Cardiac fibroblast (primary cell): ENCODE measurements at places on chromosomes 12 and 14.

GRCh38 chr14:102885737-102886447, 36.6 kb upstream of the AMN start:
- DNase-seq = no peak

DNA sequence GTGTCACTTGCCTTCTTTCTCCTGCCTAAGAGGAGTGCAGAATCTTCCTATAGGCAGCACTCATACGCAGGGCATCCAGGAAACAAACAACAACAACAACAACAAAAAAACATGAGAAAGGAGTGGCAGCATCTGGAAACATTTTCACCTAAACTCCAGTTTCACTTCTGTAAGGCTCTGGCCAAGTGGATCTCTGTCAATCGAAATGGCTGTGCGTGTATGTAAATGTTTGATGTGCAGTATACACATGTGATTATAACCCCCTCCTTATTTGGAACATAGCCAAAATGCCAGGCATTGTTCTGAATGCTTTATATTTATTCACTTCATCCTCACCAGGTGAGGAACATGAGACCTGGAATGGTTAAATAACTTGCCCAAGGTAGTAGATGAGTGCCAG, 76.8 kb downstream of the COX16 start:
- no peak for DNase-seq

GRCh38 chr12:1830981-1831963, 10.9 kb downstream of the LRTM2 start:
- DNase-seq = peak; percentile 50

- no peak for DNase-seq
Observed at GRCh38 chr12:85059594-85059993, 23.4 kb downstream of the LRRIQ1 start.

GRCh38 chr12:115975411-115975810, 302.1 kb downstream of the MED13L start:
- DNase-seq = no peak

DNA sequence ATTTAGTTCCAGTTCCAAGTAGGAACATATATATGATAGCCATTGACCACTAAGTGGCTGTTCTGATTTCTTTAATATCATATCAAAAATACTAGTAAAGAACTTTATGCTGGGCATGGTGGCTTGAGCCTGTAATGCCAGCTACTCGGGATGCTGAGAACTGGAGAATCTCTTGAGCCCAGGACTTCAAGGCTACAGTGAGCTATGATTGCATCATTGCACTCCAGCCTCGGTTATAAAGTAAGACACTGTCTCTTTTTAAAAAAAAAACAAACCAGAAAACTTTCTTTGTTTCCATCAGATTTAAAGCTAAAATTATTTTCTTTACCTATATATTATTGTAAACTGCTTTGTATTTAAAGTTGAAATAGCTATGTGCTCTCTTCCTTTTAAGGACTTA, 127.0 kb downstream of the SCAF11 start:
- no peak for DNase-seq

DNA sequence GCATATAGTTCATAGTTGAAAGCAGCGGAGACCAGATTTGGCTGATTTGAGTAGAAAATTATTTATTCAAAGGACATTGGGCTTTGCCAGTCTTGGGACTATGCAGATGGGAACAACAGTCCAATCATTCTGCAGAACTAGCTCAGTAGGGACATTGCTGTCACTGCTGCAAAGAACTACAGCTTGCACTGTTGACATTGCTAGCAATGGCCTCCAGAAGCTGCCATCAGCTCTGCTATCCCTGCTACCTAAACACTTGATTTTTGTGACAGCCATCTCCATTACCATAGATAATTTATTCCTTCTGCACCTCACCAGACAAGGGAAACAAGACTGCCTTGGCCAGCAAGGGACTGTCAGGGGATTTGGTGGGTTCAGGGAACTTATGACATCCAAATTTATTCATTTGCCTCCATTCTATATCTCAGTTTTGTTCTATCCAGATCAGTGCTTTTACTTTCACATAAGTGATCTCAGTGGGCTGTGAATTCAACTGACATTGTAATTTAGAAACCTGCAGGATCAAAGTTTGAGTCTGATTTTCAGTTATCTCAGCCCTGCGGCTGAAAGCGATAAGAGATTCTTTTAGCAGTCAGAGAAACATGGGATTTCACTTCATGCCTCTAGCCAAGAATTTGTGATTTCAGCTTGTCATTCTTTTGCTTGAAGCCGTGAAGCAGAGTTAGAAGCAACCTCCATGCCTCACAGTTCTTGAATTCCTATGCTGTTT, 136.7 kb upstream of the FBXO33 start:
- no peak for DNase-seq

DNA sequence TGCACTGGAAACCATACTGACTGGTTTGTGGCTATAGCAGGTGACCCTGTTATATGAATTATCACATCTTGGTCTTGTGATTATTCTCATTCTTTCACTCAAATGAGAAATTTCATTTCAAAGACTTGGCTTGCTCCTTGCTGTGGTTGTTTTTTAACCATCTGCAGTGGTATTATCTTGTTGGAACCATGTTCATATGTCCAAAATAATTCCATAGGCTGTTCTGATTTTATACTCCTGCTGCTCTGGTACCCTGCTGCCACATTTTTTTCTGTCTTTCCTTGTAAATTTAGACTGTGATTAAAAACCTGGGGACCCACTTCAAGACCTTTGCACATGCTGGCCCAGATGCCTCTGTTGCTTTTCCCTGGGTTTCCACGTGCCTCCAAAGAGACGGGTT, 190.2 kb downstream of the TMEM117 start:
- DNase-seq = no peak

DNA sequence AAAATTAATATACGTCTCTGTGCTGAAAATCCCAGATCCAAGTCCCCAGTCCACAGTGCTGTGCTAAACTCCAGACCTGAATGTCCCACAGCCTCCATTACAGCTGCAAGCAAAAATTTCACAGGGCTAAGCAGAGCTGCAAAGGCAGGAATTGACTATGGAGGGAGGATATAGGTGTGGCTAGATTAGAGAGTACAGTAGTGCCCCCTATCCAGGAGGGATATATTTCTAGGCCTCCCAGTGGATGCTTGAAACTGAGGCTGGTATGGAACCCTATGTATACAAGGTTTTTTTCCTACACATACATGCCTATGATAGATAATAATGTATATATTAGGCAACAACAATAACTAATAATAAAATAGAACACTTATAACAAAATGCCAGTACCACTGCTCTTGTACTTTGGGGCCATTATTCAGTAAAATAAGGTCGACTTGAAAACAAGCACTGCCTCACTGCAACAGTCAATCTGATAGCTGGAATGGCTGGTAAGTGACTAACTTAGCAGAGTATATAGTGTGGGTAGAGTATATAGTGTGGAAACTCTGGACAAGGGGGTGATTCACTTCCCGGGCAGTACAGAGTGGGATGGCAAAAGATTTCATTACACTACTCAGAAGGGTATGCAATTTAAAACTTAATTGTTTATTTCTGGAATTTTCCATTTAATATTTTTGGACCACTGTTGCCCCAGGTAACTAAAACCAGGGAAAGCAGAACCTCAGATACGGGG, 82.7 kb downstream of the C14orf132 start:
- DNase-seq = peak; percentile 44

- peak; percentile 16 for DNase-seq
Observed at GRCh38 chr14:63573581-63573980, 30.4 kb upstream of the PPP2R5E start.

GRCh38 chr14:24137529-24138395, 1.8 kb downstream of the PSME1 start:
- no peak for DNase-seq

GRCh38 chr12:23221926-23222325, 597.0 kb downstream of the ETNK1 start:
- DNase-seq = no peak

DNA sequence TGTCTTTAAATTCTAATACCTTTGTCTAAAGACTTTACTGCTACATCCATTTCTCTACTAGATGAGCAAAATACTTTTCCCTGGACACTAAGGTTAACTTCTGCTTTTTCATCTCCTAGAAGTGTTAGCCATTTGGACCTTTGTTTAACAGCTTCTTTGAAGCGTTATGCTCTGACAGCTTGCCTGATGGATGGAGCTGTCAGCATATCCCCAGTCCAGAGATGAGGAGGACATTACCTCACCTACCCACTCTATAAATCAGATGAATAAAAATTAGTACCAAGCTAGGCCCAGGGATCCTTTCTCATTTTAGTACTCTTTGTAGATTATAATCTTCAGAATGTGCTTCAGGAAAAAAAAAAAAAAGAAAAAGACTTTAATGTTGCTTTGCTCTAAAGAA, 222.7 kb downstream of the PELI2 start:
- DNase-seq = no peak

- DNase-seq = no peak
Observed at GRCh38 chr14:84622357-84622756, 907.6 kb upstream of the FLRT2 start.

DNA sequence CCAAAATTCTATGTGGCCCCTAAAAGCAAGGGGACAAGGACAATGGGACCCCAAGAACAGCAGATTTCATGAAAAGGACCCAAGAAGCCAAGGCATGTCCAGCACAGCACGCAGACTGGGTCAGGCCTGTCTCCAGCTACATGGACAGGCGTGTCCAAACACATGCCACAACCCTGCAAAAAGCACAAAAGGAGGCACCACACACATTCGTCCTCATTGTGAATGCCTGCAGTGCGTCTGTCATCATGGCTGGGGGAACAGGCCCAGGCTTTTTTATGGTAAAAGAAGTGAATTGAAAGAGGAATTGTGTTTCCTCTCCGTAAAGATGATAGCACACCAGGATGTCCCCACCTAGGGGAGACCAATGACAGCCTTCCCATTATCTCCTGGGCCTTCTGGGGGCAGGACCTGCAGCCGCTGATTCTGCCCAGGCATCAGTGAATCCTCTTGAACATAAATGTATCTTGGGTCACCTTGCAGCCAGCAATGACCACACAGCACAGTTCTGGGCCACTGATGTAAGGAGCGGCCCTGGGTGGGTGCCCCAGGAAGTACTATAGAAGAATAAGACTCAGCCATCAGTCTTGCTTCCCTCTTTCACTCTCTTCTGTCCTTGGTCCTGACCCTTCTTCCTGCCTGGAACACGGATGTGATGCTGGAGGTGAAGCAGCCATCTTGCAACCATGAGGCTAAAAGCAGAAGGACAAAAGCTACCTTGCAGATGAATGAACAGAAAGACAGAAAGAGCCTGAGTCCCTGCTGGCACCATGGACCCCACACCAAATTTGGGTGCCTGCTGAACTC, 29.8 kb upstream of the C14orf180 start:
- no peak for DNase-seq

DNA sequence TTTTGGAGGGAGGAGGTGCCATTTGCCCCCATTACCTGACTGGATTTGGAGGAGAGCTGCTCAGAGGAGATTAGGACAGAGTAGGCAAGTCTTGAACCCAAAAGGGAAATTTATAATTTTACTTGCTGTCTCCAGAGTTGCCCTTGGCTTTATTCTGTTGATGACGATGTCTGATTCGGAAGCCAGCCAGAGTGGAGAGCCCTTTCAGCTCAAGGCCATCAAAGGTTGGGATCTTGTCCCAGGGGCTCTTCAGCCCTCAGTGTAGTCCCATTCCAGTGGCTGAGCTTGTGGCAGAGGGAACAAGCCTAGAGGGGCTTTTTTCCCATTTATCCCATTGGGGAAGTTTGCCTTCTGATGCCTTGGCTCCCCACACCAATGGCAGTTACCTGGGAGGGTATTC, 71.8 kb downstream of the HSD17B6 start:
- DNase-seq = no peak

DNA sequence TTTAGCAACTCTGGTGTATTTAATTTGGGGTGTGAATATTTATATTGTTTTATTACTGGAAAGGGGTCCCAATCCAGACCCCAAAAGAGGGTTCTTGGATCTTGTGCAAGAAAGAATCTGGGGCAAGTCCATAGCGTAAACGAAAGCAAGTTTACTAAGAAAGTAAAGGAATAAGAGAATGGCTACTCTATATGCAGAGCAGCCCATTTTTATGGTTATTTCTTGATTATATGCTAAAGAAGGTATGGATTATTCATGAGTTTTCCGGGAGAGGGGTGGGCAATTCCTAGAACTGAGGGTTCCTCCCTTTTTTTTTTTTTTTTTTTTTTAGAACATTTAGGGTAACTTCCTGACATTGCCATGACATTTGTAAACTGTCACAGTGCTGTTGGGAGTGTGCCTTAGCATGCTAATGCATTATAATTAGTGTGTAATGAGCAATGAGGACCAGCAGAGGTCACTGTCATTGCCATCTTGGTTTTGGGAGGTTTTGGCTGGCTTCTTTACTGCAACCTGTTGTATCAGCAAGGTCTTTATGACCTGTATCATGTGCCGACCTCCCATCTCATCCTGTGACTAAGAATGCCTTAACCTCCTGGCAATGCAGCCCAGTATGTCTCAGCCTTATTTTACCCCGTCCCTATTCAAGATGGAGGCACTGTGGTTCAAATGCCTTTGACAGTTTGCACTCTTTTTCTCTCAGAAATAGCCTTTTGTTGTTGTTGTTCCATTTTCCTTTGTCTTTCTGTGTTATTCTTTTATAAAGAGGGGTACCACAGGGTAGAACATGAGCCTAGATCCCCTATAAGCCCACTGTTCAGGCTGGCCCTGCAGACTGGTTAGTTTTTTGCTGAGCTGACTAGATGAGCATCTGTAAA, 75.5 kb upstream of the DCD start:
- peak; percentile 20 for DNase-seq

GRCh38 chr12:70060634-70061033, 182.6 kb upstream of the CNOT2 start:
- no peak for DNase-seq

DNA sequence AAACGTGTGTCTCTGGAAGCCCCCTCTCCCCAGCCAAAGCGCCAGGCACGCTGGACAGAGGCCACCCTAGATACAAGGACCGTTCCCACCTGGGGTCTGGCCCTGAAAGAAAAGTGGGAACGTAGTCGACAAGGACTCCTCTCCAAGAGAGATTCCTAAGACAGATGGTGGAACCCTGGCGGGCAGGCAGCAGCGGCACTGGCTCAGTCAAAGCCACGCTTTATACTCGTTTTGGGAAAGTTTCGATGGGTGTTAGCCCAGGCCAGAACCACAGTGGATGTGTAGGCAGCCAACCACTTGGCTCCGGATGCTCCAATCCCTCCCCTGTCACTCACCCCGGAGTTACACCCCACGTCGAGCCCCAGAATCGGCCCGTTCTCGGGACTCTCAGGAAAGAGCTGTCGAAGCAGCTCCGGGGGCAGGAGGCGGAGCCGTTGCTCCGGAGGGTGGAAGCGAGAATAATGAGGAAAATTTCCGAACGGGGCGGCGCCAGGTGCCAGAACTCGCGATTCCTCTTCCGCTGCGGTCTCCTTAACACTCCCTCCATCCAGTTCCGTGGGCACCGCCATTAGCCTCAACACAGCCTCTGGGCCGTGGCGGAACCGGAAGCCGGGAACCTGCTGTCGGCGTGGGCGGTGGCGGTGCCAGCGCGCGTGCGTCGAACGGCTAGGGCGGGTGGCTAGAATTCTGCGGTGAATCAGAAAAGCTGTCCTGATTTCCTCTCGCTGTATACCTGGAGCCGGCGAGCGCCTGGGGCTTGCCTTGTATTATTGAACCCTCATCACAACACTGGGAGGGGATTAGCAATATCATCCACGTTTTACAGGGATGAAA, at the start of gene BCDIN3D:
TSS of gene BCDIN3D (minus strand) at position 588 of the 834 bp plus-strand sequence. CDS start at position 569, 19 bp downstream.
- peak; percentile 94 for DNase-seq

GRCh38 chr12:73677520-73678291, 859.9 kb upstream of the ATXN7L3B start:
- DNase-seq = no peak
